T-helper 17 cell (primary cell): ENCODE measurements at places on chromosomes 6 and 20.

DNA sequence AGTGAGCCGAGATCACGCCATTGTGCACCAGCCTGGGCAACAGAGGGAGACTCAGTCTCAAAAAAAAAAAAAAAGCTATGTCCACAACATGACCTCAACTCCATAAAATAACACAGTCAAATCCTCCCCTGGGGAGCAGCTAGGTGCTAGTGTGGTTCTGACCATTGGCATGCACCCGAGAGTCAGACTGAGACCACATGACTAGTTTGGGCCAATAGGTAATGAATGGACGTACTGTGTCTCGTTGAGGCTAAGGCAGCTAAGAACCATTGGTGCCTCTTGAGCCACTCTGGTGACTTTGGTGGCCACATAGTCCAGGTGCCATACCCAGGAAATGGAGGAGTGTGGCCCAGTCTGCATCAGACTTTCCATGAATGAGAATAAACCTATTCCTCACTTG, 40.3 kb downstream of the ATP9A start:
- DNase-seq, result no peak

- DNase-seq, result peak; percentile 17
Observed at GRCh38 chr20:24027229-24027628, 38.6 kb upstream of the GGTLC1 start.

GRCh38 chr6:33339193-33339592, 21.6 kb upstream of the ZBTB22 start:
- no peak for DNase-seq

GRCh38 chr6:41159415-41160082, 3.4 kb downstream of the TREM2 start:
- no peak for DNase-seq

GRCh38 chr20:47099825-47100441, 205.3 kb downstream of the EYA2 start:
- DNase-seq, result no peak

- no peak for DNase-seq
Observed at GRCh38 chr6:68052234-68052633, 582.8 kb upstream of the ADGRB3 start.

DNA sequence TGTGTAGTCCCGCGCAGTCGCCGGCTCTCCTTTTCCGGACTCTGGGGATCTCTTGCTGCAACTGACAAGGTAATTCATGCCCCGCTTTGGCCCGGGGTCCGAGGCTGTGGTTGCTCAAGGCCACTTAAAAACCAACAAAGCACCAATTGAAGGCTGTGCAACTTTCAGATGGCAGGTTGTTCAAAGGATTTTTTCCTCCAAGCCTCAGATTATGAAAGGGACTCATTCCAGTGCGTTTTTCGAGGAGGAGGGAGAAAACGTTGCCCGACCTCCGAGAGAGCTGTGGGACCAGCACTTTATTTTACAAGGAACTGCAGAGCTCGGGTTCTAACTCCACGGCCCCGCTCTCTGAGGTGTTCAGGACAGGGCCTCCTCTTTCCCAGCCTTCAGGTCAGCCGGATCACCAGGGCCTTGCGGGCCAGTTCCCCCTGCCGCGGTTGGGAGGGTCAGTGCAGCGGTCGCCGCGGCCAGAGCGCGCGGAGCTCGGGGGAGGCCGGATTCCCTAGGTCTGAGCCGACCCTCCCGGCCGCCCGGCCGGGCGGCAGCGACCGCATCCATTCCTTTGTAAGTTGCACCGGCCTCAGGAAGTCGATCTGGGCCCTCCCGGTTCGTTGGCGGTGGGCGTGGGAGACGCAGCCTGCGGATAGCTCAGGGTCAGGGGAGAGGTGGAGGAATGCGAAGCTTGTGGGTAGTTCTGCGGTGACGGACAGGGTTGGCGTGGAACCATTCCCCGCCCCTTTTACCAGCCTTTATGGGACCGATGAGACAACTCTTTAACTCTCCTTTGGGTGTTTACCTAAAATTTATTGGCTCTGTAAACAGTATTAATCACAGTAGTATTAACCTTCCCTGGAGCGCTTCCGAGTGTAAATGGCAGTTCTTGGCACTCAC, 1.6 kb downstream of the UTRN start:
- no peak for DNase-seq

DNA sequence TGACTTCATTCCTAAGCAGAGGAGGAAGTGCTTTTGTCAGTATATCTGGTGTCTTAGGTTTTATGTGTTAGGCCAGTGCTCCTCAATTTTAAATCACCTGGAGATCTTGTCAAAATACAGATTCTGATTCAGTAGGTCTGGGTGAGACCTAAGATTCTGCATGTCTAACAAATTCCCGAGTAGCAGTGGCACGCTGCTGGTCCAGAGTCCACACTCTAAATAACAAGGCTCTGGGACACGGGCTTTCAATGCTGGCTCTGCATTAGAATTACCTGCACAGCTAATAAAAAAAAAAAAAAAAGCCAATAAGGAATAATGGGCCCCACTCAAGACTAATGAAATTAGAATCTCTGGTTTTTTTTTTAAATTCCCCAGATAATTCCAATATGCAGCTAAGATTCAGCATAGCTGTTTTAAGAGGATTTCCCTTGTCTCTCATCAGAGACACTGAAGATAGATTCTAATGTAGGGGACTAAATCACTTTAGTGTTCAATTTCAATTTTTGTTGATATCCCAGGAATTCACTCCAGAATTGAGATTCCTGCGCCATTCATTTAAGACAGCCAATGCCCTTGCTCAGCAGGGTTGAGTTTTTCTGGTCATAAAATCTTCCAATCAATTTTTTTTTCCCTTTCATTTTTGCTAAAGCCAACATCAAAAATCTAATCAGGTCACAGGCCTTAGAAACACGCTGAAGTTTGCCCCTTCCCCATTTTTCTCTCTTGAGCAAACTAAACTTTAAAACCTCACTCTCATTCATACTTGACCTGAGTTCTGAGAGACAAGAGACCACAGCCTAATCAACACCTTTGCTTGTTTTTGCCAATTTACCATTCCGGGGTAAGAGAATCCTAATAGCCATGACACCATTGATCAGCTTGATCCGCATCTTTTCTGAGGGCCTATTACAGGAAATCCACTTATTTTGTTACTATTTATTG, 2.4 kb downstream of the TDP2 start:
- DNase-seq, result no peak

DNA sequence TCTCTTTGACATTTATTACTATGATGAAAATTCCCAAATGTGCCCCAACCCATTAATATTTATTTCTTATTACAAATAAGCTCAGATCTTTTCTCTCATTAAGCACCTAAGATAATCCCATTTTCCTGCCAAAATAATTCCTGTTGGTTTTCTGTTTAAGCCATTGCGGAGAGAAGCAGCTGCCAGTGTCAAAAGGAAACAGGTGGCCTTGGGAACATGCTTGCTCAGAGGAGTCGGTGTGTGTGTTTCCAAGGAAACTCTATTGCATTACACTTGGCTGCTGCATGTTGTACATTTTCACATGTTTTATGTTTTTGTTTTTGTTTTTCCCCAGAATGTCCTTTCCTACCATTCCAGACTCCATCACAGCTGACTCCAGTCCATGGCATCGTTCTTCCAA, 56.4 kb downstream of the CD24 start:
- no peak for DNase-seq

DNA sequence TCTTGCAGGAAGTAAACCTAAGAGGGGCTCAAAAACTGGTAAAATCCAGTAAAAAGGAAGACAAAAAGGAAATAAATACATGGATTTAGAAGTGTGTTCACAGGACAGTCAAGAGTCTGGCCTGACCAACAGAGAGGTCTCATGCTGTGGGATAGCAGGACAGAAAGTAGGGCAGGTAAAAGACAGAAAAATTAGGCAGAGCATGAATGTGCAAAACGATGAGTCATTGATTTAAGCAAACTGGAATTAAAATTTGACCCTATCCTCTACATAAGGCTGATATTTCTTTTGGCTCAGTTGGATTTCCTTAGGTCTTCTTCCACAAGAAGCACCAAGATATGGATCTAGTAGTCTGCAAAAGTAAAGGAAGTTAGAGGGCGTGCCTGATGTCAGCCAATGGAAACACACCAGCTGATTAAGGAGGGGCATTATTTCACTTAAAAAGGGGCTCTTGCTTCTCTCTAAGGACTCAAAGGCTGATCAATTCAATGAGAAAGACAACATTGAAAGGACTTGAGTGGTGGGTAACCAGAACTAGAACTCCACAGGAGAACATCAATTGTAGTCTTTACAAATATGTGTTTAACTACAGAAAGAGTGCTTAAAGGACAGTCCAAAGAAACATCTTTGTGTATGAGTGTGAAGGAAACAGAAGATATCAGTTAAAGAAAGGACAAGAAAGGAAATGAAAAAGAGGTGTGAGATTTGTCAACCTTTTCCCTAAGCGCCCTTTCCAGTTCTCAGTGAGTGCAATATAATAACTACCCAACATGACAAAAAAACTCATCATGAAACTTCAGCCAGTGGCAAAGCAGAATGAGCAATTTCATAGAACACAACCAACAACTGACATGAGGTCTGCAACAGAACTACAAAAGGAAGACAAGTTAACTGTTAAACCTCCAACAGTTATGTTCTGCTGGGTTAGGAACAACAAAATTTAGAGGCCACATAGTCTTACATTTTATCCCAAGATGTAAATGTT, 19.4 kb upstream of the MYB start:
- DNase-seq, result no peak

- DNase-seq, result peak; percentile 52
Observed at GRCh38 chr6:31180500-31180899, 10.0 kb upstream of the POU5F1 start.

DNA sequence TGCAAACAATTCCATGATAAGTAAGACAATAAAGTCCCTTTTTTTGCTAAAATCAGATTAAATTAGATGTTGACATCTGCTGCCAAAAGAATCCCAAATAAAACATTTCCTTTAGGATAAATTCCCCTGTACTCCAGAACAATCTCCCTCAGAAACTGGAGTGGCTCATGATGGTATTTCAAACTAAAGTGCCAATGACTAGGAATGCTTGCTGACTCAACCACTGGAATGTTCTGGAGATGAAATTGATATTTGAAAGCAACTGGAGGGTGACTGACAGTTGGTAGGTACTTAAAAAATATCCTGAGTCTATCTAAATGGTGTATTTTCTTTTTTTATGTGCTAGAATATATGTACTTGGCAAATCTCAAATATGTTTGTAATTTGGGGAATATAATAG, 350.1 kb upstream of the TSHZ2 start:
- no peak for DNase-seq

- no peak for DNase-seq
Observed at GRCh38 chr6:7684843-7685242, 41.1 kb upstream of the BMP6 start.

- no peak for DNase-seq
Observed at GRCh38 chr6:42363926-42364849, 87.5 kb downstream of the TRERF1 start.

DNA sequence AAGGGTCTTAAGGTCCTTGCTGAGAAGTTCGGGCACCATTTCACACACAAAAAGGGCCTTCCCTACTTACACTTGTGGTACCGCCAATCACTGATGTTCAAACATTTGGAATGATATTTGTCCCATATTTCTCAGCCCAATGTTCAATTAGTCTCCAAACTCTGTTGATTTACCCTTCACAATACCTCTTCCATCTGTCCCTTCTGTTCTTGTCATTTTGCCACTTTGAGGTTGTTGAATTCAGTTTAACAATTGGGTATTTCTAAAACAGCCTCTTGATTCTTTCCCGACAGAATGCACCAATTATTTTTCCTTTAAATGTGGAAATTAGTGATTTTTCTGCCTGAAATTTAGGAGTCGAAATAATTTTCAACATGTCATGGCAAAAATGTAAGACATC, 46.2 kb downstream of the NOX3 start:
- no peak for DNase-seq
